A673 (cell line): ENCODE measurements at places on chromosomes 6 and 20. TPM values are rescaled to one million over a fixed set of nuclear protein-coding genes. Genes with fewer than 3 reads are reported as not detected.

Gene HCK
- not detected in 2 replicates for total RNA-seq

Gene PSORS1C2
- not detected in 2 replicates for total RNA-seq

Gene THBS2
- total RNA-seq = 0.13 and 0.66 TPM in 2 replicates

Gene CRISP2
- total RNA-seq = not detected in 2 replicates

Gene MUC22
- not detected in 2 replicates for total RNA-seq

Gene PNLDC1
- total RNA-seq = 0.58 TPM in 1 of 2 replicates, not detected in the other

Gene CAP2
- 18.4 and 20.8 TPM in 2 replicates for total RNA-seq

Gene MCHR2
- total RNA-seq = not detected in 2 replicates

Gene KIAA1755
- not detected in 2 replicates for total RNA-seq

Gene ULBP2
- total RNA-seq = 2.6 and 4.2 TPM in 2 replicates

Gene PDE10A
- total RNA-seq = 2.3 and 2.7 TPM in 2 replicates

Gene SIGLEC1
- total RNA-seq = not detected in 2 replicates

Gene CALHM5
- total RNA-seq = 0.26 TPM in 2 replicates

Gene ELOVL5
- 98.5 and 99.2 TPM in 2 replicates for total RNA-seq
